ENCODE measurements at places on chromosomes 2 and 18.

- no peak for DNase-seq
Measured at GRCh38 chr2:42819160-42819559, 26.8 kb upstream of the HAAO start.

DNA sequence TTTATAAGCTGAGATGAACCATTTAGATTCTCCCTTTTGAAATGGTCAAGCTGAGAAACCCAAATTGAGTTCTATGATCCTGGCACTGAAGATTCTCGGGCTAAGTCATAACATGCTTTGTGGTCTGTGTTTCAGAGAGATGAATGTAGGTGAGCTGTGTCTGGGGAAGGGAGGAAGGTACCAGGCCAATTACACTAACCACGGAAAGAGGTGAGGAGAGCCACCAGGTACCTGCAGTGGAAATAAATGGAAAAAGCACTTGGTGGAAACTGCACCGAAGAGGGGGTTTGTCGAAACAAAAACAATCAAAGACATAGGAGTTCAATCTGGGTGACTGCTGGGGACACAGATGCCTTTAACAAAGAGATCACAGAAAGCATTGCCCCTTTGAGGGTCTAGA lies 963 bp upstream of the MRPL44 start:
- DNase-seq, result no peak

- DNase-seq, result no peak
Measured at GRCh38 chr2:102059151-102059550, 67.4 kb downstream of the IL1R2 start.

GRCh38 chr2:65390134-65390533 lies 42.3 kb downstream of the SPRED2 start:
- DNase-seq, result peak; percentile 78

DNA sequence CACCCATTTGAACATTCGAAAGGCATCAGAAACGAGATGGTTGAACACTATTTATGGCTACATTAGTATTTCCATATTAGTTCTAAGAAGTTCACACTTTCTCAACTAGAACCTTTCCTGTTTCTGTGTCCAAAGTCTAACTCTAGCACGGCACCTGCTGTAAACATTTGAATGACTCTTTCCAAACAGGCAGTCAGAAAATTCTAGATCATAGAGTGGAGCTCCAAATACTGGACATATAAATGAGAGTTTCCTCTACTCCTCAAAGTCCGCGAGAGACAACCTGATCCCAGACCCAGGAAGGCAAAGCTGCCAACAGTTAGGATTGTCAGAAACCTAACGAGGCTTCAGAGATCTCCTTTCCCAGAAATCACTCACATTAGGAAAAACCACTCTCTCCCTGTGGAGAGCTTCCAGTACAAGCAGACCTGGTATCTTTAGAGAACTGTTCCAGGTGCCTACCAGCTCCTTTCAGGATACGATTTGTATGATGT lies 10.6 kb downstream of the RND3 start:
- DNase-seq, result no peak

DNA sequence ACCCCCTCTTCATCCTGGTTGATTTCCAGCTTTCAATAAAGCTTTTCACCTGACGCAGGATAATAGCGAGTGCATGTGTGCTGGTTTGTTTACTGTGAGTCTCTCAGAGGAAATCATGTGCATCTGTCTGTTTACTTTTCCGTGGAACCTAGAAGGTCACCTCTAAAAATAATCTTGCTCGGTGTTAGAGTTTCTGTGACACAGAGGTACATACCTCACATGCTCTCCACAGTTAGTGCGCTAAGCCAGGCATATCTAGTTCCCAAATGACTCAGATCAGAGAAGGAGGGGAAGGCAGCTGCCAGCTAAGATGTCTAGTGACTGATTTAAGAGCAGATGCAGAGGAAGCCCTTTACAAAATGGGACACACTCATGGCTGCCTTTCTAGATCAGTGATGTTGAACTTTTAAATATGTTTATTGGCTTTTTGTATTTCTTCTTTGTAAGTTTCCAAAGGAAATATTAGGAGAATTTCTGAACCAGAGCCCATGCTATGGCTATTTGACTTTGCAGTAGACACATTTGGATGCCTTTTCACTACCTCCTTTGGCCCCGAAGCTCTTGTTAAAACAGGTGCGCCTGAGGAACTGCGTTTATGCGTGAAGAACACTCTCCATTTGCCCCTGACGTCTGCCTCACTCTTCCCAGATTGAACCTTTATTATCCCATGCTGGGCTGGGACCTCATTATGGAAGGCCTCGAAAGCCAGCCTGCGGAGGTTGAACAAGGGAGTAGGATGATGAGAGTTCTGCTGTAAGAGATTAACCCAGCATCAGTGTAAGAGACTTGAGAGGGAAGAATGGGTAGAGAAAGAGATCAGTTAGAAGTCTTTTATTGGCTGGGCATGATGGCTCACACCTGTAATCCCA lies 145.6 kb downstream of the FAM161A start:
- no peak for DNase-seq

DNA sequence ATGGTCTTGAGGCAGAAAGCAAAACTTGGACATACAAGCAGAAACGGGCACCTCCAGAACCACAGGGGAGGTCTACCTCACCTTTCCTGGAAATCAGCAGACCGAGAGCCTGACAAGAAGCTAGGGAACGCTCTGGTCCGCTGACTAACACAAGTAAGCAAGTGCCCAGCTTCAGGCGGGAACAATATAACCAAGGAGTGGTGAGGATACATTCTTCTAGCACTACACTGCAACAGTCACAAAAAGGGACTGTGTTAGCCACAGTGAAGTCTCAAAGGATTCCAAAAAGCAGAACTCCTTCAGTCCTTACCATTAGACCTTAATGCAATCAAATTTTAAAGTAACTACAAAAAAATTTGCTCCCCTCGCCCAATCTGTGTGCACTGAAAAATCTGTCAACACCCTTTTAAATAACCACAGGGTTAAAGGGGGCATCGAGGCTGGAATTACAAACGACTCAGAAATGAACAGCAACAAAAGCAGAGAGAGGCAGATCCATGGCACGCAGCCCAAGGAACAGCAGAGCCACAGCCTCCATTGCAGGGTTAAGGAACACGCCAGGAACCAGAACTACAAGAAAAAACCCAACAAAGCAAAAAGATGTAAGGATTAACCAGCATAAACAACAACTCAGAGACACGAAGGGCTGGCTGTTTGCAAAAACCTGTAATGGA lies 7.1 kb downstream of the THAP4 start:
- no peak for DNase-seq

- peak; percentile 81 for DNase-seq
Measured at GRCh38 chr2:181457741-181458425, 697 bp downstream of the ITGA4 start.

DNA sequence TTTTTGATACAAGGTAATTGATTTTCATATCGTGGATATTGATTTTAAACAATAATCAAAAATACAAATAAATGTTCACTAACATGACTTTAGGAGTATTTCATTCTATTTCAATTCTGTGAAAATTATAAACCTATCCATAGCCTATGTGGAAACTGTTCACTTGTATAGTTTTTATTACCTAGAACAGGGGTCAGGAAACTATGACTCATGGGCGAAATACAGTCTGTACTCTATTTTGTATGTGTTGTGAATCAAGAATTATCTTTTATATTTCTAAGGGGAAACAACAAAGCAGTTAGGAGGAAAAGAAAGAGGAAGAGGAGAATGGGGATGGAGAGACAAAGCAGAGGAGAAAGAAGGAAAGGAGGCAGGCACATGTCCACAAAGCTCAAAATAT lies 181.7 kb upstream of the VRK2 start:
- no peak for DNase-seq

- DNase-seq, result no peak
Measured at GRCh38 chr2:53770264-53770663, 2.7 kb downstream of the CHAC2 start.

DNA sequence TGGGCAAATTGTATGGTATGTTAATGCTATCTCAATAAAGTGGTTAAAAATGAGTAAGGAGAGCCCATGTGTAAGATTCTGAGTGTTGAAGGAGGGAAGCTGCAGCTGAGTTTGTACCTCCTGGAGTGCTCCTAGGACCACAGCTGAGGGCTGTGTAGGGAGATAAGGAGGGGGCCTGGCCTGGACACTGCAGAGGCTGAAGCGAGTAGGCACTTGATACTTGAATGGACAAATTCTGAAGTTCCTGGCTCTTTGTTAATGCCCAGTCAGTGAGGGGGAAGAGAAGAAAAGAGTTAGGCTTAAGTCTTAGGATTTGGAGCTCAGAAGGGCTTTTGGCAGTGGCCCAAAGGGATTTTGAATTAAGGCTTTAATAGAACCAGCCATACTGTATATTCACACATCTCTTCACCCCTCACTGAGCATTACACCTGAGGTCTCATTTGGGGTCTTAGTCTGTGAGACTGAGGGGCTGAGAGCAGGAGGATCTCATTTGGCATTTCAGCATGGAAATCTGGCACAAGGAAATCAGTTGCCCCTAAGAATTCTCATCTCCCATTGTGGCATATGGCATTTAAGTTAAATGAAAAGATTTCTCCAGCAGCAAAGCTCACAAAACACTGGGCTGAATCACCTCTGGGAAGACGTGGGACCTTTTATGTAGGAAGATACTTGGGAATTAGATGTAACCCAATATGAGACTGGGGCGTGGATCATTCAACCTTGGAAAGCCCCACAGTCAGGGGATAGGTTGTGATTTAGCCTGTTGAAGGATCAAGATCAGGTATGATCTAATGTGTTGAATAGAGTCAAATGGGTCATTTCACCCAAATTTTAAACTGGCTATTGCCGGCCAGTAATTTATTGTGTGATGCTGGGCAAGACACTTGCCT lies 46.8 kb downstream of the LIPG start:
- no peak for DNase-seq

DNA sequence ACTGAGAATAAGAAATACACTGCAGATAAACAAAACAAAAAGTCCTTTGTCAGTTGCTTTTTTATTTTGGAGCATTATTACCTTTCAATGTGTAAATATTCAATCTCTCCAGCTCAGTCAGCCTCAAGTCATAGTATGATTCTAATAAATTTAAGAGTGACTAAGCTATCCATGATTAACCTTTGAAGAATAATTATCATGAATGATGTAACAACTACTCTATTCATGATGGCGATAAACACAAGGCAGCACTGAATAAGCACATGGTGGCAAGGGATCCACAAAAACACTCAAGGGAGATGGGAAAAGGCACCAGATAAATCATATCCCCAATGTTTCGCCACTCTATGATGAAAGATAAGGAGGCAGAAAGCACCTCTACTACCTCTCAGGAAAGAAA lies 67.0 kb downstream of the MAP4K3 start:
- DNase-seq, result no peak

DNA sequence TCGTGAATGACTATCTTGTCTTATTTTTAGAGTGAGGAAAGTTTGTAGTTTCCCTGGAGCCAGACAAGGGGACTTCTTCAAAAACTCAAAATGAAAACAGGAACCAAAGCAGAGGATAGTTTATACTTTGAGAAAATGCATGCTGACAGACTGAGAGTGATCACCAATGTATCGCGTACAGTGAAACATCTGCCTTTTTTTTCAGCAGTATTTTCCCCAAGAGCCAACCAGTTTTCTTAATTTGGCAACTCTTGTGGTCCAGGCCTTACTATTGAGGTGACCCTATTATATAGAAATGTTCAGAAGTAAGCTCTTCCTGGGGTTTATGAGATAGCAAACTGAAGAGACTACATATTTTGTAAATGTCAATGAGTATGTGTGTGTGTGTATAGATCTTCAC lies 153.7 kb upstream of the VRK2 start:
- DNase-seq, result no peak

GRCh38 chr2:38032946-38033345 lies 43.0 kb downstream of the CYP1B1 start:
- no peak for DNase-seq

- no peak for DNase-seq
Measured at GRCh38 chr2:111053825-111054515, 66.7 kb upstream of the BCL2L11 start.

DNA sequence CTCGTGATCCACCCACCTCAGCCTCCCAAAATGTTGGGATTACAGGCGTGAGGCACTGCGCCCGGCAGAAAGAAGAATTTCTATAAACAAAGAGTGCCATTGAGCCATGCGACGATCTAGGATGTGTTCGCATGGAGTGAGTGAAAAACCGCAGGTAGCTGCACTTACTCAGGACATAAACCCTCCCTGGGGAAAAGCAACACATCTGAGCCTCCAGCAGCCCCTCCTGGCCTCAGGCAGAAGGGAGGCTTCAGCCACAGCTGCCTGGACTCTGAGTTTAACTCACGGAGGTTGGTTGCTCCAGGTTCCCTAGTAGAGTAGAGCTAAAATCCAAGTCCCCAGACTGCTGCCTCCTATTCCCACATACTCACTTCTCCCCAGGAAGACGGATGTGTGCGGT lies 11.3 kb upstream of the STK25 start:
- DNase-seq, result no peak

- DNase-seq, result peak; percentile 74
Measured at GRCh38 chr2:136327162-136327852, 209.4 kb upstream of the CXCR4 start.

GRCh38 chr2:214750529-214750928 lies 59.0 kb downstream of the BARD1 start:
- DNase-seq, result no peak

DNA sequence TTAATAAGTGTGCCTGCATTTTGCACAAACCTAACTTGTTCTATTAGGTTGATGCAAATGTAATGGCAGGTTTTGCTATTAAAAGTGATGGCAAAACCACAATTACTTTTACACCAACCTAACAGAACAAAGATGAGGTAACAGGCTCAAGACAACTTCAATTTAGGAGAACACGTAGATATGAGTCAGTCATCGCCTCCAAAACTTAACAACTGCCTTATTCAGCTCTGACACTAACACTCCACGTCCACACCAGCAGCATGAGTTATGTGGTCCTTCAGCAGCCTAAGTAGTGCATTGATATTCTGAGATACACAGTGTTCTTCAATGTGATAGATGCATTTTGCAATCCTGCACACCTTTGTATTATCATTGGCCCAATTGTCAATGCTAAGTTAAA lies 1175.1 kb upstream of the ACVR2A start:
- DNase-seq, result no peak

GRCh38 chr2:239253264-239253663 lies 147.6 kb downstream of the HDAC4 start:
- DNase-seq, result no peak

DNA sequence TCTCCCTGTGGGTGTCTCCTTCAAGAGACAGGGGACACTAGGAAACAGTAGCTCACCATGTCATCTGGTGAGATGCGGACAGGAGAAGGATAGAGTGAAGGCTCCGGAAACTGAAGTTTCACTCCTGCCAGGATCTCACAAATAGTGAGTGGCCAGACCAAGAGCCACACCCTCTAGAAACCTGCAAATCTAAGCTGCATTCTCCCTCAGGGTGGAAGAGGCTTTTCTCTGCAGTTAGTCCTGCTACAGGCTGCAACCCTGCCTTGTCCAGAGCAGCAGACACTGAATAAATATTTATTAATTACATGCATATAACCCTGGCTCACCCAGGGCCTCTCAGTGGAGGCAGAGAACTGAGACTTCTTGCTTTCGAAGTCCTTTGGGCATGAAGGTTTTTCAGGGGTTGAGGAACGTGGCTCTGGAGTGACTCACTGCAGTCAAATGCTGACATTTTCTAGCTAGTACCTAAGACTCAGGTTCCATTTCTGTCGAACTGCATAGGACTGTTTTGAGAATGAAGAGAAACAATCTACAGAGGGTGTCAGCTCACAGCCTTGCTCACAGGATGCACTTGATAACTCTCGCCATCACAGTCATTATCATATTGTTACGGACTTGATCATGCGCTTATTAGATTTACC lies 87.3 kb downstream of the ACTR2 start:
- DNase-seq, result no peak

Data from Peyer's patch (tissue), 4 donors.